ENCODE measurements at places on chromosomes 1 and 21. TPM values are rescaled to one million over a fixed set of nuclear protein-coding genes. Genes with fewer than 3 reads are reported as not detected.
A peak's percentile ranks its signal among the peaks of the same experiment; 100 is the strongest.

COL11A1 gene
- not detected for total RNA-seq

ATP6V1G3 gene
- not detected for total RNA-seq

LCE3B gene
- total RNA-seq: not detected

SMCP gene
- total RNA-seq: not detected

AMY1B gene
- total RNA-seq: not detected

UQCRHL gene
- 1.1 TPM for total RNA-seq

ZNF695 gene
- total RNA-seq: 0.27 TPM

KIAA0040 gene
- 35.5 TPM for total RNA-seq

- DNase-seq: peak; percentile 57
Measured at GRCh38 chr1:204258213-204259115, 44.7 kb upstream of the GOLT1A start.

DNA sequence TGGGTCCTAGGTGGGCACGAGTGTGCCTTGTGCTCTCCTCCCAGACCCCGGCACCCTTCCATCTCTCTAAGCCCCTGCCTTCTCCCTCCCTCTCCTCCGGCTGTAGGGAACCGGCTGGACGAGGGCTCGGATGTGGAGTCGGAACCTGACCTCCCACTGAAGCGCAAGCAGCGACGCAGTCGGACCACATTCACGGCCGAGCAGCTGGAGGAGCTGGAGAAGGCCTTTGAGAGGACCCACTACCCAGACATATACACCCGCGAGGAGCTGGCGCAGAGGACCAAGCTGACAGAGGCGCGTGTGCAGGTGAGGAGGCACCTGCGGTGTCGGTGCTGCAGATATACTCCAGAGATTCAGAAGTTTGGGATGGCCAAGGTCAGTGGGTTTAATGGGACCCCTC lies 61.0 kb downstream of the PAX7 start:
- no peak for DNase-seq

DNA sequence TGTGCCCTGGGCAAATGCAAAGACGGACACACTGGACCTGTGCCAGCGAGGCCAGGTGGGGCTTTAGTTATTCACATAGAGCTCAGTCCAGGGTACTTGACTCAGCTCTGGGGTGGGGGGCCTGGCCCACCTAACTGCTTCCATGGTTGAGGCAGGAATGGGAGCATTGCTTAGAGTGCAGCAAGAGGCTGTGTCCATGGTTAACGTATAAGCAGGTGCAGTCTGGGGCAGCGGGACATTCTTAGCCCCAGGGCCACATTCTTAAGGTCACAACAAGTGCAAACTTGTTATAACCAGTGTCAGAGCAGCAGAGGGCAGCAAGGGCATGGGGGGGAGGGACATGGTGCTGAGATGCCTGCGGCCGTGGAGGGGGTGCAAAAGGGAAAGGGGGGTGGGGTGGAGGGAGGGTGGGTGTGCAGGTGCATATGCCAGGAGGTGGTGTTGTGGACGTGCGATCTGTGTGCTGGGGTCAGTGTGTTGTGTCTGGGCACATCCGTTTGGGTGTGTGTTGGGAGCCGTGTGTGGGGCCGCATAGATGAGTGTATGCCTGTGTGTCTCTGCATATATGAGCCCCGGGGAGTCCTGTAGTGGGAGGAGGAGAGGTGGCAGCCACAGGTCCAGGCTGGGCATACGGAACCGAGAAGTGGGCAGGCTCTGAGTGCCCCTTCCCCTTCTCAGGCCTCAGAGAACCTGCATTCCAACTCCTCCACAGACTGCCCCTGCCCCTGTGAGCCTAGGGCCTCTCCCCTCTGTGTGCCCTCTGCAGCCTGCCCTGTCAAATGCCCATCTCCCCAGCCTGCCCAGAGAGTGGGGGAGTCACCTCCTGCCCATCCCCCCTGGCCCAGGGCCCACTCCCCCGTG lies 8.4 kb downstream of the KCNJ10 start:
- no peak for DNase-seq

DNA sequence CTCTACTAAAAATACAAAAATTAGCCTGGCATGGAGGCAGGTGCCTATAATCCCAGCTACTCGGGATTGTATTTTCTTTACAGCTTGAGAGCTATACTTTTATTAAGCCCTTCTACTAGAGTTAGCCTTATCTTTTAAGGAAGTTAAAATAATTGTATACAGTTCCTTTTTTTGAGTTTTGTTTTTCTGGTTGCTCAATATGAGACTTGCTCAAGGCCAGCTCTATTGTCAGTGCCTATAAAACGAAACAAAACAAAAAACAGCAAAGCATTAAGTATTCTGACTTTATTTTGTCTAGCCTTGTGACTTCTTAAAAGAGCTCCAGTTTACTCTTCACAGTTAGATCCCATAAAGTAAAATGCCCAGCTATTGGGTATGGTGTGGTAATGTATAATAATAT lies 17.2 kb downstream of the PKN2 start:
- DNase-seq: no peak

DNA sequence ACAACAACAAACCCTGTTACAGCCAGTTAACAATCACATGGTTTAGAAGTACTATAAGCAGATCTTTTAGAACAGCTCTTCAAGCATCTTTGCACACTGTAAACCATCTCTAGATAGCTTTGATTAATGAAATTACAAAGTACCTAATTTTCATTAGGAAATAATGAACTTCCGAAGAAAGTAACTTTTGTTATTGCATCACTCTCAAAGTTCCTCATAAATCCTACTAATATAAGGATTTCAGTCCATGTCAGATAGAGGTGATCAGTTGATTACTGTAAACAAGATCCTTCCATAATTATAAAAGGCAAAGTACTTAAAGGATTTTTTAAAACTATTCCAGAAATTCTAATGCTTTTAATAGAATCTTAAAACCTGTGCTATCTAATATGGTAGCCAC lies 58.2 kb downstream of the FAF1 start:
- no peak for DNase-seq

DNA sequence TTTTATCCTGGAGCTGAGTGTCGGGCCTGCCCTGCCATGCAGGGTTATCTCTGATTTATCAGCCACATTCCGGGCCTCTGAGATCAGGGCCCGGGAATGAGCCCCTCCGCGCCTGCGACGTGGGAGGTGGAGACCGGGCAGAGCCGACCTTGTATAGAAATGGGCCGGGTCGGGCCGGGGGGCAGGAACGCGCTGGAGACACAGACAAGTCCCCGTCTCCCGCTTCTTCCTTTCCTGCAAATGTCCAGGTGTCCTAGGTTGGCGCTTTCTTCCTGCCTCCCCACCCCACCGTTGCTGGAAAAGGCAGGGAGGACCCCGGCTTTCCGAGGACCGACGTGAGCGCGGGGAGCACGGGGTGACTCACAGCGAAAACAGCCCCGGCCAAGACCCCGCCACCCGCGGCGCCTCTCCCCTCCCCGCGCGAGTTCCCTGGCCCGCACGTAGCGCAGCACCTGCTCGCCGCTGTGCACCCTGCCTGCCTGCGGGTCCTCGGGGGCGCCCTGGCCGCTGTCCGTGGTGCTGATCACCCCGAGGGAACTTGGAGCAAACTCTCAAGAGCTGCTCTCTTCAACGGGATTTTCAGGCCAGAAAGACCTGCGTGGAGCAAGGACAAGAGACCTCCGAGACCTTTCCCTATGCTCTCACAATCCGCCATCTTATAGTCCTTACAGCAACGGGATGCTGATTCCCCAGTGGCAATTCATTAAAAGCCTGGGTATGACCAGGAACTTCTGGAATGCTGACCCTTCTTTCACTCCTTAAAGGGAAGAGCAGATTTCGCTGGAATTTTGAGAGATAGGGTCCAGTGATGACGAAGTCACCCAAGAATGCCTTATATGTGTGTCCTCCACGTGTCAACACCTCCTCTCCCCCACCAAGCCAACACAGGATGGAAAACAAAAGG lies 475 bp upstream of the NPPB start:
- peak; percentile 40 for DNase-seq

DNA sequence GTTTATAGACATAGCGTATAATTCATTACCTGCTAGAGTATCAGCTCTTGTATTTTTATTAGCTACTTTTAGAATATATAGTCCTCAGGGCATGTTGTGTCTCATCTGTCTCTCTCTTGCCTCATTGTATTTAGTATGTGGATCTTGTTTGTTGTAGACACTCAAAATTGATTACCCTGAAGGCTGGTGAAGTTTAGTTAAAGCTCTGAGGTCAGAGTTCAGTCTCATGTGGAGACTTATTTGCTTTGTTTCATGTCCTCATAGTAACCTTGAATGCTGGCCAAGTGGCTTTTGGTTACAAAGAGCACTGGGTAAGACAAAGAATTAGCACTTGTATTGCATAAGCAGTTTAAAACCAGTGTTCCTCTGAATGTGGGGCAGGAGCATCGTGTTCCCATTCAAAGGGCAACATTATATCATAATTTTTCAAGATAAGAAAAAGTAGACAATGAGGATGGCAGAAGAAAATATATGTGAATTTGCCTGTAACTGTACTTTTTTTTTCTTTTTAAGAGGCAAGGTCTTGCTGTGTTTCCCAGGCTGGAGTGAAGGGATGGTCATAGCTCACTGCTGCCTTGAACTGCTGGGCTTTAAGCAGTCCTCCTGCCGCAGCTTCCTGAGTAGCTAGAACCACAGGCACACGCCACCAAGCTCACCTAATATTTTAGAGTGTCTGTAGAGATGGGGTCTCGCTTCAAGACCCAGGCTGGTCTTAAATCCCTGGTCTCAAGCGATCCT lies 17.4 kb downstream of the CNST start:
- peak; percentile 53 for DNase-seq

DNA sequence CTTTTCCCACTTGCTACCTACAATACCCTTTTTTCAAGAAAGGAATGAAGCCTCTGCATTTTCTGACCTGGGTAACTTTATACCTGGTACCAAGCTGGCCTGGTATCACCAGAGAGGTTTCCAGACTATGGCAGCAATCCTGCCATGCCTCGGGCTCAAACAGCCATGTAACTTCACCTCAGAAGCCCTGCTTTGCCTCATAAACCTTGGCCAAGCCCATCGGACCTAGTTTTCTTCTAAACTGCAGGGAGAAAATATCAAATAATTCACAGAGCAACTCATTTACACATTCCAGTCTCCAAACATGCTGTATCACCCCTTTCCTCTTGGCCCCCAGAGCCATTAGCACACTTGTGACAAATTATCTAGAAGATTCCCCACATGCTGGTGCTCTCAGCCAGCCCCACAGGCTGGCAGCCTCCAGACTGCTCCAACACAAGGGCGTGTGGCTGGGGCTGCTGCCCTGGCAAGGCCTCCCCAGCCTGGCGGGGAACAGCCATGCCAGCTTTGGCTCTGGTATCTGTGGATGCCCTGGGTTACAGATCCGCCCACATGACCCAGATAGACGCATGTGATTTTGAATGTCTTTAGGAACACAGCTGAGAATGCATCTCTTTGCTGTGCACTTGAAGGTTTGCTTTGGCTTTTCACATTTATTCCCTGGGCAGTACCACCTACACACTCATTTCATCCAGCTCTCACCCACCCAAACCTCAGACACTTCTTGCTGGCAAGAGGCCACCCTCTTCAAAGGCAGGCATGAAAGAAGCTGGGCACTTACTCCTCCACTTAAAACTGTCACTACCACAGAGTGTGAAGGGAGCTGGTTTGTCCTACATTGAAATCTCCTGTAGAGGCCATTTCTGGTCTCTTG lies 70.0 kb upstream of the BCAR3 start:
- DNase-seq: no peak
